ENCODE measurements at places on chromosomes 4 and X.

DNA sequence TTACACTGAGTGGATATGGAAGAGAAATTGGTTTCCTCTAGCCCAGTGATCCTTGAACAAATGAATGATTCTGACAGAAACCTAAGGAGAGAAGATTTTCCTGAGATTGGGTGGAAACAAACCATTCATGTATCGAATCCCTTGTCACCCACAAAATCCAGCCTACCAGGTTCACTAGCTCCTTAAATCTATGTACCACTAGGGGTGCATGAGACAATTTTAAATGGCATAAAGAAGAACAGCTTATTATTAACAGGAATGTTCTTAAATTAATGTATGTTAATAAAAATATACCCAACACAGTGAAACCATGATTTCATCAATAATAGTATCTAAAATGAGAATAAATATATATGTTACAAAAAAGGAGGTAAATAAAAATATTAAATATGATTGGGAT, 118.4 kb upstream of the LNX1 start:
- DNase-seq, result no peak

DNA sequence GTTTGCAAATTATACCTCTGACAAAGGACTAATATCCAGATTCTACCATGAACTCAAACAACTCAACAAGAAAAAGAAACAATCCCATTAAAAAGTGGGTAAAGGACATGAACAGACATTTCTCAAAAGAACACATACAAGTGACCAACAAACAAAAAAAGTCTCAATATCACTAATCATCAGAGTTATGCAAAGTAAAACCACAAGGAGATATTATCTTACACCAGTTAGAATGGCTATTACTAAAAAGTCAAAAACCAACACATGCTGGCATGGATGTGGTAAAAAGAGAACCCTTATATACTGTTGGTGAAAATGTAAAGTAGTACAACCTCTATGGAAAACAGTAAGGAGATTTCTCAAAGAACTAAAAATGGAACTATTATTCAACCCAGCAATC, 234.4 kb downstream of the NKX6-1 start:
- DNase-seq, result no peak

- no peak for DNase-seq
These were observed 171.4 kb downstream of the CRLF2 start for GRCh38 chrX:1041091-1041490.

DNA sequence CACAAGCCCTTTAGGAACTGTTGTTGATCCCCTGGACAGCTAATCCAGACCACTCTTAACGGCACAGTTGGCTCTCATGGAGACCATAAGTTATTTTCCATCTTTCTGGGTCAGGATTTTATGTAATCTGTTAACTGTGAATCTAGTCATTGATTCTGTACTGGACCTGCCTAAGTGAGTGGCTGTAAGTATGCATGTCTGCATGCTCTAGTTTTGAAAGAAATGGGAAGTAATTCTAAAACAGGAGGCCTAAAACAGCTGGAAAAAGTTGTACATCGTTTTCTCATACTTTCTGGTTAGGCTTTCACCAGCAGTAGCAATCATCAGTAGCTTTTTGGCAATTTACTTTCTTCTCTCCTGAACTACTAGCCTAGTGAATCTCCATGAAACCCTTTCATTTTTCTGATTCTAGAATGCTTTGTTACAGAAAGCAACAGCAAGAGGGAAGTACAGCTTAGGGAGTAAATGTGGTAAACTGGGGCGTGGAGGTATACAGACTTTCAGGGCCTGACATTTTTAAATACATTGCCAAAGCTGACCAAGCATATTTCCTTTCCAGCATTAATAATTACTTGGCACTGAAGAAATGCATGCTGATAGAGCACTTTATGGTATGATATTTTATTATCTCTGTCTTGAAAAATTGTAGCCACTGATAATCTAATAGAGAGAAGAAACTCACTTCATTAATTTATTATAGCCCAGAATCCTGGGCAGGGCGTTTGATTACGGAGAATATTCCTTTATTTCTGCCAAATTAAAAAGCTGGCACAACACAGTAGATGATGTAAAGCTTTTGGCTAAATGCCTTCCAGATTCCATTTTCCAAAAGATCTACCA, 202.7 kb downstream of the BANK1 start:
- no peak for DNase-seq

GRCh38 chrX:16023790-16024734, 99.3 kb upstream of the GRPR start:
- peak; percentile 72 for DNase-seq

DNA sequence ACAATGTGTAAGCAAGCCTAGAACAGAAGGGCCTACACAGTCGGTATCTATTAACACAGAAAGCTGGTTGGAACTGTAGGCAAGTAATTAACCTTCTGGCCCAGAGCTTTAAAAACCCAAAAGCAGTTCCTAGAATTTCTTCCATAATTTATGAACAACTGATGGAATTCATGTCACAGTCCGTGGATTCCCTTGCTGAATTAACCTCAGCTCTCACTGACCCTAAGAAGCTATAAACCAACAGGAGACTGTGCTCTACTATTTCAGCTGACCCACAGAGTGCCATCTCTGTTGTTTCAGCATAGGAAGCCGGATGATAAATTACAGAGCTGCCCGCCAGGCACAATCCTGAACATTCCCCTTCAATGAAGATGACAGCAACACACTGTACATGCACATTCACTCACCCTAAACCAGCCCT, 157.3 kb downstream of the PRDM5 start:
- no peak for DNase-seq

GRCh38 chr4:119059221-119059620, 76.4 kb upstream of the MYOZ2 start:
- DNase-seq, result no peak

GRCh38 chr4:12126474-12126873, 697.8 kb upstream of the HS3ST1 start:
- DNase-seq, result no peak

DNA sequence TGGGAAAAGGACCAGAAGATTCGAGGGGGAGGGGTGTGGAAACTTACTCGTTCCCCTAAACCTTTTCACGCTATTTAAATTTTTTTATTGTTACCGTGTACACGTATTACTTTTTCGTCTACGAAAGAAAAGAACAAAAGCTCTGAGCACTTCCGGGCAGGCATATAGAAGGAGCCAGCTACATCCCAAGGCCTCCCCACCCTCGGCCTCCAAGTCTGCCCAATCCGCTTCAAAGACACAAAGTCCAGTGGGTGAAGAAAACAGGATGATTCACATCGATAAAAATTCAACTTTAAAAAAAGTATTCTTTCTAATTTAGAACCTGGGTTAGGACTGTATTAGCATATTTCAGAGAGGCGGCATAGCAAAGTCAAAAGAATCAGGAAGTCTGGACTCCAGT, 23.1 kb downstream of the SEL1L3 start:
- DNase-seq, result no peak

GRCh38 chrX:97065066-97065465, 181.4 kb downstream of the RPA4 start:
- no peak for DNase-seq

DNA sequence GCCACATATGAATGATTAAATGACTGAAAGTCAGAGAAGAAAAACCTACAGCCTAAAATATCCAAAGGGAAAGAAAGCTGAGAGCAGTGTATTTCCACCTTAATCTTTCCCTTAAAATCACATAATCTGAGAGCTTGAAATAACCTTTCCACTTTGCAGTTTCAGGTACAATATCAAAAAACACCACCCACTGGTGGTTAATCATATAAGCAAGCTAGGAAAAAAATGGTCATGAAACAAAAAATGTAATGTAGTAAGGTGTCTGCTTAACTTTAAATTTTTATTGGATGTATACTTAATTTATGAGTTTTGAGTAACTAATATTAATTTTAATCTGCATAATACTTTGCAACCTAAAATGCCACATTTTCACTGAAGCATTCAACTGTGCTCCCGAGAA, 3.2 kb downstream of the PRDM5 start:
- DNase-seq, result no peak

- DNase-seq, result no peak
These were observed 33.7 kb downstream of the DHX15 start for GRCh38 chr4:24550441-24551175.

Data from GM06990 (cell line).